ENCODE measurements at places on chromosomes 6 and 20.

- no peak for DNase-seq
Measured at GRCh38 chr20:62637110-62637509, 5.2 kb upstream of the SLCO4A1 start.

DNA sequence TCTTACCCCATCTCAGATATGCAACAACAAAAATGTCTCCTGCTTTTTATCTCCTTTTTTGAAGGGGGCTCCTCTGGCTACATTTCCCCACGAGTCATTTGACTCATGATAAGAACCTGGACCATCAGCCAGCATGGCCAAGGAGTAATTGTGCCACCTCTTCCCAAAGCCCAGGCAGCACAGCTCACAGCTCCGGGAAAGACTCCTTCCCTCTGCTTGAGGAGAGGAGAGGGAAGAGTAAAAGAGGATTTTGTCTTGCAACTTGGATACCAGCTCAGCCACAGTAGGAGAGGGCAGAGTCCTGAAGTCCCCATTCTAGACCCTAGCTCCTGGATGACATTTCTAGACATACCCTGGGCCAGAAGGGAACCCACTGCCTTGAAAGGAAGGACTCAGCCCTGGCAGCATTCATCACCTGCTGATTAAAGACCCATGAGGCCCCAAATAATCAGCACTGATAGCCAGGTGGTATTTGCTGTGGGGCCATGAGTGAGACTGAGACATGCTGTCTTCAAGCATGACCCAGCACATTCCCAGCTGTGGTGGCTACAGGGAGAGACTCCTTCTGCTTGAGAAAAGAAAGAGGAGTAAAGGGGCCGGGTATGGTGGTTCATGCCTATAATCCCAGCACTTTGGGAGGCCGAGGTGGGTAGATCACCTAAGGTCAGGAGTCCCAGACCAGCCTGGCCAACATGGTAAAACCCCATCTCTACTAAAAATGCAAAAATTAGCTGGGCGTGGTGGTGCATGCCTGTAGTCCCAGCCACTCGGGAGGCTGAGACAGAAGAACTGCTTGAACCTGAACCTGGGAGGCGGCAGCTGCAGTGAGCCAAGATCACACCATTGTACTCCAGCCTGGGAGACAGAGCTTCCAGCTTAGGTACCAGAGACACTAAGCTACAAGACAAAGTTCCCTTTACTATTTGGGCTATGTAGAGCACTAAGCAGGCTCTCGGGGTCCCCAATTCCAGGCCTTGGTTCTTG is 28.1 kb downstream of the NCOA6 start:
- DNase-seq, result no peak

- no peak for DNase-seq
Measured at GRCh38 chr20:50762435-50763220, 31.2 kb downstream of the PARD6B start.

- no peak for DNase-seq
Measured at GRCh38 chr6:43123461-43124314, 47.4 kb upstream of the SRF start.

GRCh38 chr6:35497571-35498421 is 917 bp upstream of the TEAD3 start:
- no peak for DNase-seq

DNA sequence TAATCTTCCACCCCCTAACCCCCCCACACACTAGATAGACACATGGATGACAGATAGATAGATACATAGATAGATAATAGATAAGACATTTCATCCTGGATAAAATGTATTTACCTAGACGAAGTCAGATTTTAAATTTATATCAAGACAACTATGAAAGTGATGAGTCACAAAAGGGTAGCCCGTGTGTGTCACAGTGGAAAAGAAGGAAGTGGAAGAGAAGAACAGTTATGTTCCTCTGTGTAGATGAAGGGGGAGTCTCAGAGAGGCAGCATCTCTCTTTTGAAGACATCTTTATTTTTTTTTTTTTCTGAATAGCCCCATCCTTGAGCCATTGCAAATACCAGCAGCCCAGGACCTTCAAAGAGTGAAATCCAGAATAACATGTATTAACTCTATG is 121.7 kb upstream of the VGLL2 start:
- no peak for DNase-seq

- no peak for DNase-seq
Measured at GRCh38 chr6:42388046-42388445, 63.7 kb downstream of the TRERF1 start.

- no peak for DNase-seq
Measured at GRCh38 chr20:62675156-62675876, 33.0 kb downstream of the SLCO4A1 start.

DNA sequence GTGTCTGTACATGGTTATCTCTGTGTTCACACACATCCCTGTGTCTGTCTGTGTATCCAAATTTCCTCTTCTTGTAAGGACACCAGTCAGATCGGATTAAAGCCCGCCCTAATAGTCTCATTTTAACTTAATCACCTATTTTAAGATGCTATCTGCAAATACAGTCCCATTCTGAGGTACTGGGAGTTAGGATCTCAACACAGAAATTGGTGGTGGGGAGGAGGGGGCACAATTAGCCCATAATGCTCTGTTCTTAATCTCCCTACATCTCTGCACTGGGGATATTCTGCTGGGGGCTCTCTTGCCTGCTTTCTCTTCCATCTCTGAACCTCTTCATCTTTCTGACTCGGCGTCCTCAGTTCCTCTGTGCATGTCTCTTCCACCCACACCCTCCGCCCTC is 320.7 kb downstream of the CDC5L start:
- no peak for DNase-seq

DNA sequence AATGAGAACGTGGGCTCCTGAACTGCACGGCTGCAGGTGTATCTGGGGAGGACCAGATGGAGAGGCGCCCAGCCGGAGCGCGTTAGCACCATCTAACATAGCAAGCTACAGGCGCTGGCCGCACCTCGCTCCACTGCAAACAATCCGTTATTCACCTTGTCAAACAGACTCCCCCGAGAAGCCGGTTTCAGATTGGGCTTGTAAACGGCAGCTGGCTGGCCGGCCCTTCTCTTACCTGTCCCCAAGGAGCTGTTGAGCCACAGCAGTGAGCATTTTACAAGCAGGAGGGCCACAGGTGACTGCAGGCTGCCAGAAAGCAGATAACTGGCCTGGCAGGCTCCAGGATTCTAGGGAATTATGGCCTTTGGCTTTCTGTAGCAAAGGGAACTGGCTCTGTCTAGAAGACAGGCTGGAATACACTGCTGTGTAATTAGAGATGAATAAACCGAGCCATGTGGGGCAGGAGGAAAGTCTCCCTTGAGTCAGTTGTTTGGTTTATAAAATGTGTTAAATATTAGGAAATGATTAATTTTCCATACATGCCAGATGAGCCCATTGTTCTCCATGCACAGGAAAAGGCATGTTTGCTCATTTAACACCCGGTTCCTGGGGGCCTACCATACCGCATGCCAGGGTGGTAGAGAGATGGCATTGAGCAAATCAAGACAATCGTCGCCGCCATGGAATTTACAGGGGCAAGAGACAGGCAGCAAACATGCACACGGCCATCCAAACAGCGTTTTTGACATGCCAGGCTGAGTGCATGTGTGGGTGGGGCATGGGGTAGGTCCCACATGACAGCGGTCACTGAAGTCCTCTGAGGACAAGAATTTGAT is 159.3 kb downstream of the NFATC2 start:
- DNase-seq, result no peak

- no peak for DNase-seq
Measured at GRCh38 chr6:118787724-118788423, 106.1 kb upstream of the ASF1A start.

- DNase-seq, result no peak
Measured at GRCh38 chr6:23267651-23268050, 698.3 kb downstream of the HDGFL1 start.

GRCh38 chr6:45398075-45398813 is 20.5 kb upstream of the SUPT3H start:
- no peak for DNase-seq

GRCh38 chr6:6471276-6471675 is 117.2 kb upstream of the LY86 start:
- DNase-seq, result no peak

GRCh38 chr6:145044641-145045246 is 690.6 kb downstream of the EPM2A start:
- DNase-seq, result no peak

- no peak for DNase-seq
Measured at GRCh38 chr6:36641543-36641942, 37.0 kb upstream of the CDKN1A start.

DNA sequence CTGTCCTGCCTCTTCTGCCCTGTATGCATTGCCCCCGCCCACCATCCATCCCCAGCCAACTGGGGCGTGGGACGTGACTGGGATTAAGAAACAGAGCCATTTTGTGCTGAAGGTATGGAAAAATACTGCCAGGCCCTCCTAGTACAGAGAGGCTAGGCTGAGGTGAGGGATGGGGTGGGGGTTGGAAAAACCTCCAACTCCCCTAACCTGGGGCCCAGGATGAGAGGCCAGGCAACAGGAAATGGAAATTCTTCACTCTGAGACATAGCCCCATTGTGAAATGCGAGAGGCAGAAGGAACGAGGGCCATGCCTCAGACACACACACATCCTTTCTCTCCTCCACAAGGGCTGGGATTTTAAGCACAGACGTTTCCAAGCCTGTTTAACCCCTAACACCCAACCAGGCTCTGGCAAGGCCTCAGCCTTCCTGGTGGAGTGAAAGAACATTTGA is 19.9 kb downstream of the KCNK5 start:
- DNase-seq, result no peak

GRCh38 chr6:91575032-91575431 is 988.2 kb upstream of the MAP3K7 start:
- no peak for DNase-seq

- DNase-seq, result no peak
Measured at GRCh38 chr6:34095741-34096140, 50.1 kb downstream of the GRM4 start.

GRCh38 chr20:41501376-41501775 is 116.8 kb downstream of the CHD6 start:
- DNase-seq, result no peak
